Psoas muscle (tissue), 8 donors: ENCODE measurements at places on chromosomes 3 and 15. TPM values are rescaled to one million over a fixed set of nuclear protein-coding genes. Genes with fewer than 3 reads are reported as not detected.
A peak's percentile ranks its signal among the peaks of the same experiment; 100 is the strongest.

DNA sequence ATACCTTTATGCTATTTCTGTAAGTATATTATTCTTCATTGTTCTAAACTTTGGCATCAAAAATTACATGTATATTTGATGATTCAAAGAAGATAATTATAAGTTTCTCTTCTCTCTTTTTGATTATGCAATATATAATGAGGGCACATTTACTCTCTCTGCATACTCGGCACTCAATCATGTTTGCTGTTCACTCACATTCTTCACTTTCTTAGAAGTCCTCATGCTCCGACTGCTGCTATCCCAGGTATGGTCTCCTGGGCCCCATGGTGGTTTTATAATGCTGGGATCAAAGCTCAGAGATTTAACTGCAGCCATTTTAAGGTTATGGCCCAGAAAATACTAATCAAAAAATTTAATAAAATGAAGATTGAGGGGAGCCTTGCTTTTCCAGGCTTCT, 529.7 kb upstream of the IL12A start:
- H3K4me3 ChIP-seq: no peak overlapping the region
- no peak overlapping the region for H3K27ac ChIP-seq
- no peak for DNase-seq

DNA sequence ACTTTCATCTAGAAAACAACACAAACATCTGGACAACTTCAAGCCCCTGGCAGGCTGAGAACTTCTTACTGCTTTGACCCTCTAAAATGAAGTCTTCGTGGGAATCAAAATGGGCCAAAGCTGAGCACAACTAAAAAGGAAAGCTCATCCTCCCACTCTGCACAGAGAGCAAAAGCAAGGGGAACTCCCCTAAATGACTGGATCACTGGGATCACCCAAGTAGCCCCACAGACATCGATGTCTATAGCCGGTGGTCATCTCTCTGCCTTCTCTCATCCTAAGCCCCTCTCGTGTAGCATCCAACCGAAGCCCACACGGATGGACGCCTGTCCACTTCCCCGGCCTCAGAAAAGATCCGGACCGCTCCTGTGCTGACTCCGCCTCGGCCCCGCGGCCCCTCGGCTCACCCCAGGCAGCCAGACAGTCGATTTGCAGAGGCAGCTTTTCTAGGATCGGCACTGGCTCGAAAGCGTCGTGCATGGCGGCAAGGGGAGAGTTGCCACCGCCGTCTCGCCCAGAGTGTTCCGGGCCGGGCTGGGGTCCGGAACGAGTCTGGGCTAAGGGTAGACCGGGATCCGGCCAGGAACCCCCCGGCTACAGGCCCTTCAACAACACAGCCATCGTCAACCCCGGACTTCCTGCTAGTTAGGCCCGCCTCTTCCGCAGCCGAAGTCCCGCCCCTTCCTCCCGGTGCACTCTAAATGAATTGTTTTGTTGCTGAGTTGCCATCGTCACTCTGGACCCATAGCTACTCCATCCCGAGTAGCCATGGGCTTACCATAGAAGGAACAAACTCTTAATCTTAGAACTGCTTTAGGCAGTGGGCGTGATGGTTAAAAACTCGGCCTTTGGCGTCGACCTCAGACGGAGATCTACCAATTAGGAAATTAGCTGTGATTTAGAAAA, at the start of gene VPS39:
TSS of gene VPS39 (minus strand) at position 631 of the 906 bp plus-strand sequence. CDS start at position 480, 151 bp downstream.
- peak within 1 kb of the TSS; percentile 84 for H3K27ac ChIP-seq
- DNase-seq: peak; percentile 84
- H3K4me1 ChIP-seq: peaks cover 16% of the 10 kb centered on the region
- no peaks in the 10 kb centered on the region for H3K27me3 ChIP-seq

DNA sequence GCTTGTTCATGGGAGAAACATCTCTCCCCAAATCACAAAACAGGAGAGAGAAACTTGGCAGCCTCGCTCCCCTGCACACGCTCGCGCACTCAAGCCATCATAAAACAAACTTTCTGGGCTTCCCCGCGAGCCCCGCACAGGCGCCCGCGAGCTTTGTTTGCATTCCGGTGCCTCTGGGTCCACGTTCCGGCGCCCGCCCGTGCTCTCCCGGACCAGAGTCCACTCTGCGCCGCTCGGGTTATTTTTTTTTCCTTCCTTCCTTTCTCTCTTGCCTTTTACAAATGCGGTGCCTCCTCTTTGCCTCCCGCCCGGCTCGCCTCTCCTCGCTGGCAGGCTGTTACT, 363 bp downstream of the MAGI1 start:
- H3K27ac ChIP-seq: peak overlapping the region; percentile 95
- no peak for DNase-seq
- H3K36me3 ChIP-seq: no peaks in the 10 kb centered on the region
- H3K4me3 ChIP-seq: peak overlapping the region; percentile 75

DNA sequence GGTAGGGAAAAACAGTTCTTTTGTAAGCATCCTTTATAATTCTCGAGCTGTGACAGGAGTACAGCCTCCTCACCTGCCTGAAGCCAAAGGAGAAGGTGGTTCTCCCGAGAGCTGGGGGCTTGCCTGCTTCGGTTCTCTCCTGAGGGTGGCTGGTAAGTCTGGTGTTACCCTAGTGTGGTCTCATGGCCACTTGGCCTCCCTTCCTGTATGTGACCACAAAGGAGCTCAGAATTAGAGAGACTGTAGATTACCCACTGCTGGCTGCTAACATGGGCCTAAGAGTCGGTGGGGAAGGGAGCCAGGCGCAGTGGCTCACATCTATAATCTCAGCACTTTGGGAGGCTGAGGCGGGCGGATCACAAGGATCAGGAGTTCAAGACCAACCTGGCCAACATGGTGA, 12.6 kb downstream of the PDHB start:
- no peak for DNase-seq
- no peaks in the 10 kb centered on the region for H3K27me3 ChIP-seq
- no peaks in the 10 kb centered on the region for H3K4me1 ChIP-seq
- H3K27ac ChIP-seq: no peak overlapping the region
- H3K36me3 ChIP-seq: peaks cover 72% of the 10 kb centered on the region

- H3K27me3 ChIP-seq: no peaks in the 10 kb centered on the region
- H3K36me3 ChIP-seq: no peaks in the 10 kb centered on the region
- peak; percentile 77 for DNase-seq
Observed at GRCh38 chr3:172201136-172201869, 161.9 kb downstream of the FNDC3B start.

DNA sequence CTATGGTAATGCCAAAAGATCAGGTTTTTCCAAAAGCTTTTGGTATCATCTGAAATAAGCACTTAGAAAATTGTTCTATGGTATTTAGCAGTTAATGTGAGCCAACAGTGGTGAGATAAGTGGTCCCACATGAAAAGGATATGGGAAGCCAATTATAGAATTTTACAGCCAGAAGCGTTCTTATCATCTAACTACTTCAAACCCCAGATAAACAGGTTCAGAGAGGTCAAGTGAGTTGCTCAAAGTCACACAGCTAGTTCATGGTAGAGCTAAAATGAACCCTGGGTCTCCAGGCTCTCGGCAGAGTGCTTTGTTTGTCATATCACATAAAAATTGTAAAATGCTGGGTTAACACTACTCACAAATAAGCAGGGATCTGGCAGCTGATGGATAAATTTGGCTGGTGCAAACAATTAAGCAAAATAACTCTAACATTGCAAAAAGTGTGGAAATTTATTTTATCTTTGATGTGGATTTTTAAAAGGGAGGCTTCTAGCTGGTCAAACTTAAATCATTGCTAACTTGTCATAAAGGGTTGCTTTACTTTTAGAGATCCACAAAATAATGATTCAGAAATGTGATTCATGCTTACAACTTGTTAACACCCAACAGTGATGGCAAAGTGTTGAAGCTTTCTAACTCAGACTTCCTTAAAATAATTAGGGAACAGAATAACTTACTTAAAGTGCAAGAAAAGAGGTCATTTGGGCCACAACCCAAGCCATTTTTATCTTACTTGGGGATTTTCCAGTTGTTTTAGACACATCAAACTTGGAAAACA, 202.8 kb upstream of the TBC1D5 start:
- DNase-seq: no peak
- no peaks in the 10 kb centered on the region for H3K4me1 ChIP-seq
- H3K36me3 ChIP-seq: no peaks in the 10 kb centered on the region
- no peak overlapping the region for H3K27ac ChIP-seq
- no peak overlapping the region for H3K4me3 ChIP-seq
- no peaks in the 10 kb centered on the region for H3K27me3 ChIP-seq

DNA sequence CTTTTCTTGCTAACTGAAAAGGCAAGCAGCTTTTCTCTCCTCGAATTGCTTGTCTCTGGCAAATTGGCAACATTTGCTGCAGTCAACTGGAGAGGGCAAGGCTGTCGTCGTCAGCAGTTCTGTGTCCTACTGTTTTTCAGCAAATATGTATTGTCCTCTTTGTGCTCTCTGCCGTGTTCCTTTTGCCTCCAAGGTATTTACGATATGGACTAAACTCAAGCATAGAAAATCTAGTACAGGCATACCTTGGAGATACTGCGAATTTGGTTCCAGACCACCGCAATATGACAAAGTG, 558 bp upstream of the SLC30A4 start:
- no peak for DNase-seq
- H3K4me3 ChIP-seq: peak overlapping the region; percentile 94
- no peaks in the 10 kb centered on the region for H3K36me3 ChIP-seq
- H3K27ac ChIP-seq: peak overlapping the region; percentile 80

DNA sequence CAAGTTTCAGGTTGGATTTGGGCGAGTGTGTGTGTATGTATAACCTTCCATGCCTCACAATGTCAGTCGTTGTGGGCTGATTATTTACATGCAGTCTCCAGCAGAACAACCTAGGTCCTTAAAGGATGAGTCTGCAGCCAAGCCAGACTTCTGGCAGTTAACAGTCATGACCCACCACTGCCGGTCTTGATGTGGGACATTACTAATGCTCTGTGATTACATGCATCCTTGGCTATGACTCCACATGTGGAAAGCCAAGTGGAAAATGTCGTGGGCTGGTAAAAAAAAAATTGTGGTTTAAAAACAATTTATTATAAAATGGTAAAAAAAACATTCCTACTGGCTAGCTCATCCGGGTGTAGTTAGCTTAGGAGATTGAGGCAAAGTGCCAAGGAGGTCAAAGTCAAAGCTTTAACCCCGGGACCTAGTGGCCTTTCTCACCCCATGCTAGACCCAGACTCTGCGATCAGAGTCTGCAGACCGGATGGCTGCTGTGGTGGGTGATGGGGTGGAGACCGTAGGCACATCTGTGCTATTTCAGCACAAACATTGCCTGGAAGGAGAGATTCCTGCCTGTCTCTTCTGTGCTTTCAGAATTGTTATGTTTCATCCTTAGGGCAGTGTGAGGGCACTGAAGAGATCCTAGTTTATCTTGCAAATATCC, 6.8 kb downstream of the RARRES1 start:
- no peaks in the 10 kb centered on the region for H3K27me3 ChIP-seq
- H3K4me1 ChIP-seq: peaks cover 13% of the 10 kb centered on the region
- no peaks in the 10 kb centered on the region for H3K36me3 ChIP-seq
- DNase-seq: no peak
- peak overlapping the region; percentile 19 for H3K27ac ChIP-seq
- no peak overlapping the region for H3K4me3 ChIP-seq

GRCh38 chr3:38662544-38662943, 13.1 kb upstream of the SCN5A start:
- H3K27me3 ChIP-seq: no peaks in the 10 kb centered on the region
- H3K4me1 ChIP-seq: no peaks in the 10 kb centered on the region
- H3K36me3 ChIP-seq: no peaks in the 10 kb centered on the region
- no peak overlapping the region for H3K27ac ChIP-seq
- DNase-seq: no peak

DNA sequence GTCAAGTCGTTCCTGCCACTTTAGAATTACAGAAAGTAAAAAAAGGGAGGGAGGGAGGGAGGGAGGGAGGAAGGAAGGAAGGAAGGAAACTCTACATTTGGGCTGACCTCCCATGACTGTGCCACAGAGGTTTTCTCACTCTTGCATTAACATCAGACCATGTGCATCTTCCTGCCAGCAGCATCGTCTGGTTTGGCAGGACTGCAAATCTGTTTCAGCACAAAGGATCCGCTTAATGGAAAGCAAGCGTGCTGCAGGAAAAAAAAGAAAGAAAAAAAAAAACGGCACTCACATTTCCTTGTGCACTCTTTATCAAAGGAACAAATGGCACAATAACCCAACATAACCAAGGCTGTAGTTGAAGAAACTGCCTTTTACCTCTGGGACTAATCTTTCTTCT, 148.8 kb upstream of the HES1 start:
- no peak overlapping the region for H3K27ac ChIP-seq
- H3K36me3 ChIP-seq: no peaks in the 10 kb centered on the region
- no peak for DNase-seq
- H3K4me1 ChIP-seq: peaks cover 14% of the 10 kb centered on the region
- no peak overlapping the region for H3K4me3 ChIP-seq
- no peaks in the 10 kb centered on the region for H3K27me3 ChIP-seq

GRCh38 chr3:71681224-71681668, 44.0 kb downstream of the EIF4E3 start:
- no peak overlapping the region for H3K27ac ChIP-seq
- no peaks in the 10 kb centered on the region for H3K27me3 ChIP-seq
- no peak overlapping the region for H3K4me3 ChIP-seq
- peaks cover 23% of the 10 kb centered on the region for H3K36me3 ChIP-seq

GRCh38 chr3:183198939-183199338, 36.4 kb upstream of the LAMP3 start:
- H3K4me3 ChIP-seq: no peak overlapping the region
- DNase-seq: no peak
- no peaks in the 10 kb centered on the region for H3K4me1 ChIP-seq
- no peaks in the 10 kb centered on the region for H3K27me3 ChIP-seq
- no peak overlapping the region for H3K27ac ChIP-seq

GRCh38 chr3:165642761-165643420, 194.3 kb downstream of the BCHE start:
- peak; percentile 26 for DNase-seq
- no peak overlapping the region for H3K4me3 ChIP-seq
- H3K27ac ChIP-seq: peak overlapping the region; percentile 60
- no peaks in the 10 kb centered on the region for H3K36me3 ChIP-seq

DNA sequence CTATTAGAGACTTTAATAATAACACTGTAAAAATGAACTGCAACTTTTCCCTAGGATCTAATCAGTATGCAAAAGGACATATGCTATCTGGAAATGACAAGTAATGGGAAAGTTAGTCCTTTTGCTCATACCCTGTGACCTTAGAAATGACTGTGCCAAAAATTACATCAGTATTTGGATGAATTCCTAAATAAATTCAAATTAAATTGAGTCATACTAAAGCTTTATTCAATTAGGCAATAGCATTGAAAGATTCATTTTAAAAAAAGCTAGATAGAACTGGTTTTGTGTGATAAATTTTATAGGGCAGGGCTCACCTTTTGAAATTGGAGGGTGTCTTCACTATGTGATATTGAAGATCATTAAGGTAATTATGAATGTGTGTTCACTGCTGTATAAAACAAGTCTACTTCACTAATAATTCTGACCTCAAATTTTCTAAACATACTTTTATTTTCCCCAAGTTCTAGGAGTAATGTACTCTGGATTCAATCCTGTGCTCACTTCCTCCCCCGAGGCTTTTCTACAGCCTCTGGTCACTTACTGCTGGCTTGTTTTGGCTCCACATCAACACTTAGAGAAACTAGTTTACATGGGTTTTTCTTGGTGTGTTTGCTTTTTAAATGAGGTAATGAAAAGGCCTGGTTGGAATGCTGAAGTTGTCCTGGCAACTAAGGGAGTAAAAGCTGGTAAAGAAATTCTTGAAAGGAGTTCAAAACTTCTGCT, 44.4 kb upstream of the SPTSSB start:
- DNase-seq: no peak
- no peaks in the 10 kb centered on the region for H3K36me3 ChIP-seq
- no peak overlapping the region for H3K4me3 ChIP-seq
- H3K27me3 ChIP-seq: no peaks in the 10 kb centered on the region

CPNE9 gene
- total RNA-seq: not detected

CYP1A2 gene
- total RNA-seq: not detected

PLXNB1 gene
- 3.9 TPM for total RNA-seq

QARS1 gene
- 120 TPM for total RNA-seq

CA12 gene
- 0.17 TPM for total RNA-seq

C3orf85 gene
- not detected for total RNA-seq

KLHL40 gene
- total RNA-seq: 241 TPM

SERINC4 gene
- 0.18 TPM for total RNA-seq

SLC35G2 gene
- 1.5 TPM for total RNA-seq
